H4 (cell line): ENCODE measurements at places on chromosomes 5 and 9. TPM values are rescaled to one million over a fixed set of nuclear protein-coding genes. Genes with fewer than 3 reads are reported as not detected.

- DNase-seq = no peak
Observed at GRCh38 chr5:8382456-8382855, 513.5 kb downstream of the MTRR start.

- peak; percentile 51 for DNase-seq
Observed at GRCh38 chr5:157252711-157253465, 13.0 kb upstream of the CYFIP2 start.

DNA sequence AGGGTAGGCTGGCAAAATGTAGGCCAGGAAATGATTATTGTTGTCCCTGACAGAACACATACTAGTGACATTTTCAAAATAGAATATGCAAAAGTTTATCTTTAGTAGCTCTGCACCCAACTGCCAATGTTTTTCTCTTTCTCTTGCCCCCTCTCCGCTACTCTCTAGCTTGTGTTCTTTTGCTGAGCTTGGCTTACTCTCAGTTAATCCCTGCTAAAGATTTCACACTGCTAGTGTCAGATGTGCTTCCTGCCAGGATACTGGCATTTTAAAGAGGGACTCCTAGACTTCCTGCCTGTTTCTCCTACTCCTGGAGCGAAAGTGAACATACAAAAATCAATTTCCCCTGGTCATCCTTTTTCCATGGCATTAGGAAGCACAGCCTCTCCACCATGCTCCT lies 260.5 kb downstream of the ARRDC3 start:
- no peak for DNase-seq

DNA sequence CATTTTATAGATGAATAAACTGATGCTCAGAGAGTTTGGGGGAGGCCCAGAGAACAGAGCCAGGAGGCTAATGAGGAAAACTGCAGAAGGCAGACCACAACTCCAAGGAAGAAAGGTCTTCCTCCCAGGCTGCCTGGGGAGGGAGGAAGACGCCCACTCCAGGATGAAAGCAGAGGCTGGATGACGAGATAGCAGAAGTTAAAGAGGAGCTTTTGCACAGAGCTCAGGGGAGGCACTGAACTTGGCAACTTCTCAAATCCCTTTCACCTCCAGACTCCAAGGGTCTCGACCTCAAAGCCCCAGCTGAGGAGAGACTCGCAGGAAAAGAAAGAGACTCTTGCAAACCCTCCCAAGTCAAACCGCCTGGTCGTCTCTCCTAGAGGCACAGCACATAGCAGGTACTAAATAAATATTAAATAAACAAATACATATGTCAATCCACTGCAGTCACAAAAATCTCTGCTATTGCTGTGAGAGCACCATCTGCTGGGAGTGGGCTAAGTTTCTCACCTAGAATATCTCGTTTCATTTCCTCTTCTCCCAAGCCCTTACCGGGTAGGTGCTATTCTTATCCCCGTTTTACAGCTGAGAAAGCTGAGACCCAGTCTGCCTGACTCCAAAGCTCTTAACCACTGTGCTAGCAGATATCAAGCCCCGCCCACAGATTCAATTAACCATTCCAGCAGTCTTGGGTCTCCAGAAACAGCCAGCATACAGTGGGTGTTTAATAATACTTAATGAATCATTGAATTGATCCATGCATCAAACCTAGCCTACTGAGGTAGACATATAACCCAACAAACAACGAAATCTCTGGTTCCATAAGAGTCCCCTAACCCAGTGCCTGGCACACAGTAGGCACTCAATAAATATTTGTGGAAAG lies 97.8 kb upstream of the HAND1 start:
- no peak for DNase-seq

DNA sequence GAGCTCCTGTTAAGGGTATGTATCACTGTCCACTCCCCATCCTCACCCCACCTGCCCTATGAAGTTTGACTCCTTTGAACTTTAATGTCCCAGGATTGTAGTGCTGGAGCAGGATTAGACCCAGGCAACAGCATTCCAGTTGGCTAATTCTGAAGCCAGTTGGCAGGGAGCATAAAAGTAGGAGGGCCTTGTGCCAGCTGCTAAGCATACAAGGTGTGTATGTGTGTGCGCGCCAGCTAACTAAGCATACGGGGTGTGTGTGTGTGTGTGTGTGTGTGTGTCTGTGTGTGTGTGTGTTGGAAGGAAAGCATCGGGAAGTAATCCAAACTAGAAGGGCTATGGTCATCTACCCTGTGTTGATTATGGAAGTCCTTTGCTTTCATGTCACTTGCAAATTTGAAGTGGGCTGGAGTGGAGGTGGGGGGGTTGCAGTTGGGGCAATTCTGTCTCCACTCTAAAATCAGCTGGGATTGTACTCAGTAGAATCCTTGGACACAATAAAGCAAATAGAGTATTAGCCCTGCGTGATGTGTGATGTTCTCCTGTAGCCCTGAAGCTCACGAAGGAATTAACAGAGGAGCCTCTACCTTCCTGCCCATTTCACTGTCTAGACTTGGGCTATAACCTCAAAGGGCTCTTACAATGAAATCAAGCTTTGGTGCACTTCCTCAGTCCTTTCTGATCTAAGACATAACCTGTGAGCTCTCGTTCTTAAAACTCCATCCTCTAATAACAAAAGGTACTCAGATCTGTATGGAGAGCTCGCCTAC lies 26.9 kb downstream of the HMGCR start:
- DNase-seq = peak; percentile 8

GRCh38 chr5:68260467-68260866 lies 44.9 kb downstream of the PIK3R1 start:
- DNase-seq = no peak

DNA sequence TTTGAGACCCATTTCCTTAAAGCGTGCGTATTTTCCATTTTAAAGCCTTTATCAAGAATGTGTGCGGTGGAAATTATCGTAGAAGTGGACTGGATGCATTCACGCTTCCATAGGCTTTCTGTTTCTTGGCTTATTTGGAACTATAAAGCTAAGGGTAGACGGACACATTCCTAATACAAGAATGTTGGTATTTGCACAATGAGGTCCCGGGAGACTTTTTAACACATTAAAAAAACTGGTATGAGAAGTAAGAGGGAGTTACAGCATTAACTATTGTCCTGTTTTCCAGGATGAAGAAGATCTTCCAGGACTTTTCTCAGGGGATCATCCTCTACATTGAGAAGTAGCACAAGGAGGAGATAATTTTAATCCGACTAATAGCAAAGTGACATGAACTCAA lies 653.0 kb downstream of the MTRR start:
- no peak for DNase-seq

The CDH6 gene
- total RNA-seq = 65.1 and 70.2 TPM in 2 replicates

The KIAA0825 gene
- 2.3 and 3.7 TPM in 2 replicates for total RNA-seq

The PDLIM4 gene
- total RNA-seq = 79.8 and 96.0 TPM in 2 replicates
